ENCODE measurements at places on chromosomes 2 and 18.

GRCh38 chr2:233936089-233936488 lies 18.9 kb downstream of the TRPM8 start:
- DNase-seq = no peak

DNA sequence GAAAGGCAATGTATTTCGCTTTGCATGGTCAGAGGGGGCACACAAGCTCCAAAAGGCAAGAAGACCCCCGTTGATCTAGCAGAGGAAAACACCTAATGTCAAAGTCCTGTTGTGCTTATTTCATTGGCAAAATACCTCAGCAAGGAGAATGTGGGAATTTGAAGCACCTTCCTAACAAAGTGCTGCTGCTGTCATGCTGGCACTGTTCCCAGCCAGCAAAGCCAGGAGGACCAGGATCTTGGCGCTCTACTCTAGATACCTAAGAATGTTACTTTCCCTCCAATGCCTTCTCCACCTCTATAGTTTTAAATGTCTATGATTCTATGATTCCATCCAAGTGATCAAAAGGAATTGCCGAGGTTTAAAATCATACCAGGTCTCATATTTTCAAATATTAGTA lies 867.9 kb upstream of the POU3F3 start:
- no peak for DNase-seq

DNA sequence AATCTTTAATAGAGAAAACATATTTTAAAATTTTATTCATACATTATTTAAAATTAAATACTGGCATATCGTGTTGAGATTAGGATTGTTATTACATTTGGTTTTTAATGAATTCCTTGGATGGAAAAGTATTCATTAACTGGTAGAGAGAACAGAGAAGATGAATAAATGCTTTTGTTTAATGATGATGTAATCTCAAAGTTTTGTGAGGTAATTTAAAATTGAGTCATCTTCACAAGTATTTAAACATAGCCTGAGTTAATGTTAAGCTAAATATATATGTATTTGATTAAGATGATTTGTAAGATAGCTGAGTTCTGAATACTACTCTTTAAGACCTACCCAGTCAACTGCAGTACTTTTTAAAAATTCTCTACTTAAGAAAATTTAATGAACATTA lies 713.4 kb upstream of the VRK2 start:
- DNase-seq = peak; percentile 6

DNA sequence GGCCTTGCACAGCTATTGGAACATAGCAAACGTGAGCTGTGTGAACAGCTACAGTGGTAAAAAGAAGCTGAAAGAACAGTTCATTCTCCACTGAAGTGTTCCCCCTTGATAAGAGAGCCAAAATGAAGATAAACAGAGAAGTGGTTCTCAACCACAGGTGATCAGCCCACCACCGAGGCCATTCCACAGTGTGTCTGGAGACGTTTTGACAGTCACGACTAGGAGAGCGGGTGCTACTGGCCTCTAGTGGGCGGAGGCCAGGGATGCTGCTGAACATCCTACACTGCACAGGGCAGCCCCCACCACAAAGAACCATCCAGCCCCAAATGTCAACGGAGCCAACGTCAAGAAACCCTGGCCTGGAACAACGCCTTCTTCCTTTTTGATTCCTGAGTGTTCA lies 38.4 kb downstream of the ADCY3 start:
- DNase-seq = no peak

GRCh38 chr2:219516888-219517287 lies 2.6 kb downstream of the ASIC4 start:
- DNase-seq = no peak

- no peak for DNase-seq
These were observed 4.8 kb downstream of the IL1F10 start for GRCh38 chr2:113072584-113072983.
